ENCODE measurements at places on chromosomes 2 and 18. TPM values are rescaled to one million over a fixed set of nuclear protein-coding genes. Genes with fewer than 3 reads are reported as not detected.

COLEC12 gene
- total RNA-seq: 20.2 TPM

- no peak for DNase-seq
- H3K36me3 ChIP-seq: no peaks in the 10 kb centered on the region
- H3K4me3 ChIP-seq: no peak overlapping the region
- no peak overlapping the region for H3K27ac ChIP-seq
- H3K27me3 ChIP-seq: no peaks in the 10 kb centered on the region
These were observed 22.7 kb upstream of the ZBTB14 start for GRCh38 chr18:5318061-5318700.

GRCh38 chr2:28294451-28294850 is 98.2 kb upstream of the FOSL2 start:
- no peak overlapping the region for H3K4me3 ChIP-seq
- DNase-seq: no peak

GRCh38 chr2:200041639-200042038 is 86.3 kb downstream of the MAIP1 start:
- H3K36me3 ChIP-seq: no peaks in the 10 kb centered on the region
- H3K4me1 ChIP-seq: no peaks in the 10 kb centered on the region

DNA sequence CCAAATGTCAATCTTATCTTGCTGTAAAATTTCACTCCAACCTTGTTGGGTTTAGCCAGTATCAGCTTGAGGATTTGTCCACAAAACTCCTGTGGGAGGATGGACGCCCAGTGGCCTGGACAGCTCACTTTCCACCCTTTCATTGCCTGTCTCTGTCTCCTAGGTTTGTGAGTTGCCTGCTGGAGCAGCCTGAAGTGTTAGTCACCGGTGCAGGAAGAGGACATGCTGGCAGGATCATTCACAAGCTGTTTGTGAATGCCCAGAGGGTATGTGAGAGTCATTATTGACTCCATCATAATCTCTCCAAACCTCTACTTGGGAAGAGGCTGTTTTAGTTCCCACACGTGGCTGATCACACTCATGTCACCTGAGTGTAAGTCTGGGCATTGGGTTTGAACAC is 112.3 kb downstream of the RAB3GAP1 start:
- no peaks in the 10 kb centered on the region for H3K4me1 ChIP-seq
- H3K27ac ChIP-seq: no peak overlapping the region
- no peaks in the 10 kb centered on the region for H3K36me3 ChIP-seq
- H3K4me3 ChIP-seq: no peak overlapping the region
- no peak for DNase-seq
- H3K27me3 ChIP-seq: no peaks in the 10 kb centered on the region

Measured in uterus (tissue), 4 donors.